ENCODE measurements at places on chromosomes 3 and 15.

DNA sequence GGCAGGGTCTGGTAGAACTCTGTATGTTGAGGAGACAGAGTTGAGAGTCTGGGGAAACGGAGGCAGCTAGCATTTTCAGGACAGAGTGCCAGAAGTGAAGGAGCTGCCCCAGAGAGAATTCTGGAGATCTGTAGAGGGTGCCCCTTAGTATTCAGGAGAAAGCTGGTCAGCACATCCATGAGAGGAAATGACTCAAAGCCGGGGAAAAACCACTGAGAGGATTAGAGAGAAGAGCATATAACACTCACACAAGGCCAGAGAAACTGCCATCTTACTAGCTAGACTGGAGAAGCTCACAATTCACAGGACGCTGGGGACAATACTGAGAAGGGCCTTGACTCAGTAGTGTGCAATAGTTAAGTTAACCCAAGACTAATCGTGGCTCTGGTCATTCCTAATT is 75.7 kb upstream of the DPPA4 start:
- no peak for DNase-seq

- no peak for DNase-seq
Observed at GRCh38 chr3:195729476-195730251, 8.9 kb downstream of the MUC20 start.

GRCh38 chr15:51085764-51086163 is 8.9 kb downstream of the TNFAIP8L3 start:
- DNase-seq, result no peak

DNA sequence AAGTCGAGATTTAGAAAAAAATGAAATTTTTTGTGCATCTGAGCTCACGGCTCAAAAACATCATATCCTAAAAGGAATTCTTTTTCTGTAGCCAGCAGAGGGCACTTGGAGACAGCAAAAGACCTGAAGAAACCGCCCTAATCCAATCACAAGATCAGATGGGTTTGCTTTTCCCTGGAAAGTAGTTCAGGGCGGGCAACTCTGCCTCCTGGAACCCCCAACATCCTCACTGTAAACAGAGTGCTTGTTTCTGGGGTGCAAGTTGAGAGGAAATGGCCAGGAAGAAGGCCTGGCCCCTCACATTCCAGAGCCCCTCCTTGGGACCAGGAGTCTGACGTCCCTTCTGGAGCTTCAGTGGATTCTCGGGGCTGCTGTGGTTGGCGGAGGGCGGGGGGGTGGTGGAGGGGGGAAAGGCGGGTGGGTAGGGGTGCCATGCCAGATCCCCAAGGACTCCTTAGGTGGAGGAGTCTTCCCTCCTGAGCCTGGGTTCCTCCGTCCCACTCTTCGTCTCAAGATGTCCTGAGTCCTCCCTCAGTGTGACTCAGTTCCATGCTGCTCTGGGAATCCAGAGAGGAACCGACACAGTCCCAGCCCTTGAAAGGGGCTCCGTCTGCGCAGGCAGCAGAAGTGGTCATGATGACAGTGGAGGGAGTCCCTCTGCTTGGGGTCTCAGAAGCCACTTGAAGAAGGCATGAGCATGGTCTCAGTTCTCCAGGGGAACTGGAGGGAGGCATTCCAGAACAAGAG is 35.9 kb downstream of the CCK start:
- DNase-seq, result no peak

- no peak for DNase-seq
Observed at GRCh38 chr3:112745567-112746248, 101.0 kb downstream of the CD200R1L start.

DNA sequence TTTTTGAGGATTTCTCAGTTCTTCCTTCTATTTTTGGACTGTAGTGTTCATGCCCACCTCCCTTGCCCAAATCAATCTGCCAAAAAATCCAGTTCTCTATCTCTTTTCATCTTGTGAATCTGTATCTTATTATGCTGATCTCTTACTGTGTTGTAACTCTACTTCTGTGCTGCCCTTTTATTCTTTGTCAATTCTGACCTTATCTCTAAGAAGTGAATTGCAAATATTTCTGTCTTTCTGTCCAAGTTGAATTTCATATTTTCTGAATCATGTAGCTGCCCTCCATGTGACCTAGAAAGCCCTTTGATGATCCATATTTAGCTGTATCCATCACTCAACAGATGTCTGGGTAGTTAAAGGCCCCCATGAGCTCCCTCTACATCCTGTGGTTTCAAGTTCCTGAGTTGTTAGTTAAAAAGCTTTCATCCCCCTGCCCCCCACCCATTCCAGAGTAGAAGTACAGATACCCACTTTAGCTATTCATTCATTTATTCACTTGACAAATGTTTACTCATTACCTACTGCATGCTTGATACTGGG is 33.6 kb upstream of the ETV5 start:
- DNase-seq, result no peak

DNA sequence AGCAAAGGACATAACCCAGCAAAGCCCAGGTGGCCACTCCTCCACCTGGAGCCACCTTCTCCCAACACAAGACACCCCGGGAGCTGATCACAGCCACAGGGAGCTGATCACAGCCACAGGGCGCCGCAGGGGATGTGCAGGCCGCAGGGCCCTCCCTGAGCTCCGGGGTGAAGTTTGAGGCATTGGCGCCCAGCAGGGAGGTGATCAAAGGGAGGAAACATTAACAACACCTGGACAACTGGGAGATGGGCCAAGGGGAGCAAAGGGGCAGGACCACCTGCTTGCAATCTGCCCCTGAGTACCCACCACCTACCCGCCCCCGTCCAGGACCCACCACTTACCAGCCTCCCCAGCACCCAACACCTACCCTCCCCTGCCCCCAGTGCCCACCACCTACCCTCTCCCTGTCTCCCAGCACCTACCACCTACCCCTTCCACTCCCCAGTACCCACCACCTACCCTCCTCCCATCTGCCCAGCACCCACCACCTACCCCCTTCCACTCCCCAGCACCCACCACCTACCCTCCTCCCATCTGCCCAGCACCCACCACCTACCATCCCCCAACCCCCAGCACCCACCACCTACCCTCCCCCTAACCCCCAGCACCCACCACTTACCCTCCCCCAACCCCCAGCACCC is 2.4 kb downstream of the UROC1 start:
- DNase-seq, result no peak

DNA sequence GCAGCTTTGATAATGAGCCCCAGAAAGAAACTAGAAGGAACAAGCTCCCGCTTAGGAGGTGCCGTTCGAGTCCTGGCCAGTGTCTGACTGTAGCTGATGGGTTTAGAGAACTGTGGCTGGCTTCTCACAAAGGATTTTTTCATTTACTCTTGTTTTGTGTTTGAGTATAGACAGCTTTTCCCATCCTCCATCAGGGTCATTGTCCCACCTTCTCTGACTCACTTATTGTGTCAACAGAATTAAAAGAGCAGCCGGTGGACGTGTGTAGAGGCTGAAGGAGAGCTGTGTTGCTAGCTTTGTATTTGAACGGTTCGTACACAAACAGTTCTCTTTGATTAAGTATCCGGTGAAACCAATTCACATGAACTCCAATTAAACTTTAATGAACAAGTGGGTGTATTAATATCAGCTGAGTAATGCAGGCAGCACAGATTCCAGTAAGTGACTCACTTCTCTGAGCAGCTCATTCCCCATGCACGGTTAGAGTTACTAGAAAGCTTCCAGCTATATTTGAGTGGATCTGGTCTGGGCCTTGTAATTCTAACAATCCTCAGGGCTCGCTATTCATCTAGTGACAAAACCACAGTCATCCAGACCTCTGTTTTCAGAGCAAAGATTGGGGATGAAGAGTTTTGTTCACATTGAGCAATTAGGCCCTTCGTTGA is 141.0 kb downstream of the LPP start:
- no peak for DNase-seq

Data from H1 (cell line).